Stimulated activated CD4-positive, alpha-beta T cell treated with anti-CD3 and anti-CD28 coated beads, Interleukin-1b, Interleukin-23, amount 100 ng/mL, for 1 hour (primary cell): ENCODE measurements at places on chromosomes 2 and 18.

DNA sequence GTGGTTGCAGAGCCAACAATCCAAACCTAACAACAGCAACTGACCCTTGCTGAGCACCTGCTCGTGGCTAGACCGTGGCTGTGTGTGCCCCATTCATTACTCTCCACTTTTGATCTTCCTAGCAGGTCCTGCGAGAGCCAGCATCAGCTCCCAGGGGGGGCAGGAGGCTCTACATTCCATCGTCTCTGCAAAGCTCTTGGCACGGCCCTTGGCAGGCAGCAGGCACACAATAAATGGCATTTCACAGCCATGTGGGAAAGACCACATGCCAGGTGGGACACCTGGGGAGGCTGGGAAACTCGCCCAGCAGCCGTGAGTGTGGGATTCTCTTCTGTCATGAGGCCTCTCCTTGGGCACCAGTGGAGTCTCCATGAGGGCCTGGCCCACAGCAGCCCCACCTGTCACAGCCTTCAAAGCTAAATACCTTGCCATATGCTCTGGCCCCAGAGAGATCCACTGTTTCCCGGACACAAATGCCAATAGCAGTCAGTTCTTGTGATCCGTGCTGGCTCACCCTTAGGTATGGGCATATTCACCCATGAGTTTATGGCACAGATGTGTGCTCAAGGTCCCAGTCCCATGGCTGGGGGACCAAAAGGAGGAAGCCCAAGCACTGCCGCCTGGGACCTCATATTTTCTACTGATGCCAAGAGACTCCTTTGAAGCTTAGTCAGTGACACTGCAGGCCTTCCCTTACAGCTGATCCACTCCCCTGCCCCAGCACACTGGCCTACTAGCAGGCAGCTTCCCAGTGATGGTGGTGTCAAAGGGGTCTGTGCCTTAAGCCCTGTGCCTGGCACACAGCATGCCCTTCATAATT is 6.8 kb upstream of the TEX51 start:
- DNase-seq, result no peak

DNA sequence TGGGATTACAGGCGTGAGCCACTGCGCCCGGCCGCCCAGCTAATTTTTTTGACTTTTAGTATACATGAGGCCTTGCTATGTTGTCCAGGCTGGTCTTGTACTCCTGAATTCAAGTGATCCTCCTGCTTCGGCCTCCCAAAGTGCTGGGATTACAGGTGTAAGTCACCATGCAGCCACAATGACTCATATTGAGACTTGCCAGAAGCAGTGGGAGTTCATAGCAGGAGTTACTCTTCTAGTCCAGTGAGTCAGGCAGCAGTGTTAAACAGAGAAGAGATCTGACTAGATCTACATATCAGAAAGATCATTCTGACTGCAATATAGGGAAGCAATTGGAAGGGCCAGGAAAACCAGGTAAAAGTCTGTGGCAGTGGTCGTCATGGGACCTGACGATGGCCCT is 1.5 kb upstream of the FLACC1 start:
- DNase-seq, result no peak

- DNase-seq, result no peak
Measured at GRCh38 chr2:214098811-214099210, 312.0 kb upstream of the VWC2L start.

GRCh38 chr2:126863336-126864015 is 35.2 kb upstream of the TEX51 start:
- DNase-seq, result no peak

GRCh38 chr2:106098081-106098480 is 96.0 kb downstream of the UXS1 start:
- DNase-seq, result no peak

- no peak for DNase-seq
Measured at GRCh38 chr2:25076749-25077148, 34.9 kb downstream of the EFR3B start.

DNA sequence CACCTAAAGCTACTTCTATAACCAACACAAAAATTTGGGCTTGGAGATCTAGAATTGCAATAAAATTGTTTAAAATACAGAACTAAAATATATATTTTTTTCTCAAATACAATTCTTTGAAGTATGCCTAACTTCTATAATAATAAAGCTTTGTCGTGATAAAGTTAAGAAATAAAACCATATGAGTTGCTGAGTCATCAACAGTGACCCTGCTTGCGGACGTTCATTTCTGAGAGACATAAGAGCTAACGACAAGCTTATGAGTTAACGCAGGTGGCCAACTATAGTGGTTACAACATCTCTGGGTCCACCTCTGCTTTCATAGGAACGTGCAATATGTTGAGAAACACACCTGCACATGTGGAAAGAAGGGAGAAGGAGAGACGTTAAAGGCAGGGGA is 407.1 kb upstream of the SLC14A2 start:
- DNase-seq, result no peak
